ENCODE measurements at places on chromosomes 4 and X. TPM values are rescaled to one million over a fixed set of nuclear protein-coding genes. Genes with fewer than 3 reads are reported as not detected.

WDR17 gene
- 4.7 TPM for total RNA-seq

SMIM43 gene
- total RNA-seq, result not detected

CLTRN gene
- total RNA-seq, result 2.0 TPM

NPY1R gene
- 7.9 TPM for total RNA-seq

PDLIM3 gene
- total RNA-seq, result 1.4 TPM

CT55 gene
- not detected for total RNA-seq

HPGD gene
- total RNA-seq, result not detected

CLCN4 gene
- 6.5 TPM for total RNA-seq

UCHL1 gene
- 638 TPM for total RNA-seq

NLGN3 gene
- 10.0 TPM for total RNA-seq

MAGEB2 gene
- not detected for total RNA-seq

RIPPLY1 gene
- not detected for total RNA-seq

FAM47C gene
- not detected for total RNA-seq

F8 gene
- total RNA-seq, result 9.8 TPM

CPZ gene
- total RNA-seq, result not detected

AREG gene
- not detected for total RNA-seq

CLDN34 gene
- not detected for total RNA-seq

DGKK gene
- 0.19 TPM for total RNA-seq

SH2D1A gene
- not detected for total RNA-seq

GPRASP3 gene
- 20.3 TPM for total RNA-seq

Measured in neural progenitor cell (in vitro differentiated cells).